Naive thymus-derived CD4-positive, alpha-beta T cell (primary cell): ENCODE measurements at places on chromosomes 7 and 10. TPM values are rescaled to one million over a fixed set of nuclear protein-coding genes. Genes with fewer than 3 reads are reported as not detected.

DNA sequence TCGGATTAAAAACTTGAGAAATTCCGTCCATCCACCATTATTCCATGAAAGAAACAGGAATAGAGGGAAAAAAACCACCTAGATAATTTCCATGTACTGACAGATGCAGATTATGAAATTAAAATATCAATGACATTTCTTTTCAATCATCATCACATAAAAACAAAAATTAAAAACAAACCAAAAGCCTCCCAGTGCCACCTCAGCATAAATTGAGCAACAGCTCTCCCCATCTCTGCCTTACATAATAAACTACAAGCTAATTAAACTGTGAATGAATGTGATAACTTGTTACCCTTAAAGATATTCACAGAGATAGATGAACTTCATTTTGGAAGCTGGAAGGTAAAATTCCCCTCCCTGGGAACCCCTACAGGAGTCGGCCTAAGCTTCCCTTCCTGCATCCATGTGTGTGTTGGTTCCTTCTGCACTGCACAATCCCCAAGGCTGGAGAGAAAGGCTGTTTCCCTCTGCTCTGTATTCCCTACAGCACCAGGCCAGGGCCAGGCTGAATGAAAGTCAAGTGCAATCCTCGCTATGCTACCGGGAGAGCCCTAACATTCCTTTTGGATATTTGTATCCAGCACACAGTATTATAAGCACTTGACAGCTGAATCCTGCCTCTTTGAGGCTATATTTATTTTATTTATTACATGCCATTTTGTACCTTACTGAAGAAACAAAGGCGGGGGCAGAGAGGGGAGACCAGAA, 8.1 kb downstream of the CCDC6 start:
- no peaks in the 10 kb centered on the region for H3K36me3 ChIP-seq
- no peak for DNase-seq

DNA sequence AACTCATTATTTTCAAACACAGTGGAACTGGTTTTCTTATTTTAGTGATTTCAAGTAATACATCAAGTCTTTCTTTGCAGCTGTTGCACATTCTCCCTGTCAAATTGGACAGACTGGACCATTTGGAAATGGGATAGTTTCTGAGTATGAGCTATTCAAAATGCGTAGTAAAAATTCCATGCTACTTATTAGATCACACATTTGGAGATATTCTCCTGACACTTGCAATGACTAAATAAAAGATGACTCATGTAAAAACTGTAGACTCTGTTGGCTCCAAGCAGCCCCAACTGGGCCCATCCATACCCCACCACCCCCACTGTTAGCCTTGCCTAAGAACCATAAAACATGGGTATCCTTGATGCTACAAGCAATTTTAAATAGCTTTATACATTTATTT, 25.9 kb upstream of the BICC1 start:
- no peaks in the 10 kb centered on the region for H3K4me1 ChIP-seq
- no peak overlapping the region for H3K27ac ChIP-seq
- H3K4me3 ChIP-seq, result no peak overlapping the region
- no peaks in the 10 kb centered on the region for H3K36me3 ChIP-seq

- no peaks in the 10 kb centered on the region for H3K4me1 ChIP-seq
- H3K36me3 ChIP-seq, result no peaks in the 10 kb centered on the region
Observed at GRCh38 chr10:101151395-101151794, 20.3 kb downstream of the TLX1 start.

DNA sequence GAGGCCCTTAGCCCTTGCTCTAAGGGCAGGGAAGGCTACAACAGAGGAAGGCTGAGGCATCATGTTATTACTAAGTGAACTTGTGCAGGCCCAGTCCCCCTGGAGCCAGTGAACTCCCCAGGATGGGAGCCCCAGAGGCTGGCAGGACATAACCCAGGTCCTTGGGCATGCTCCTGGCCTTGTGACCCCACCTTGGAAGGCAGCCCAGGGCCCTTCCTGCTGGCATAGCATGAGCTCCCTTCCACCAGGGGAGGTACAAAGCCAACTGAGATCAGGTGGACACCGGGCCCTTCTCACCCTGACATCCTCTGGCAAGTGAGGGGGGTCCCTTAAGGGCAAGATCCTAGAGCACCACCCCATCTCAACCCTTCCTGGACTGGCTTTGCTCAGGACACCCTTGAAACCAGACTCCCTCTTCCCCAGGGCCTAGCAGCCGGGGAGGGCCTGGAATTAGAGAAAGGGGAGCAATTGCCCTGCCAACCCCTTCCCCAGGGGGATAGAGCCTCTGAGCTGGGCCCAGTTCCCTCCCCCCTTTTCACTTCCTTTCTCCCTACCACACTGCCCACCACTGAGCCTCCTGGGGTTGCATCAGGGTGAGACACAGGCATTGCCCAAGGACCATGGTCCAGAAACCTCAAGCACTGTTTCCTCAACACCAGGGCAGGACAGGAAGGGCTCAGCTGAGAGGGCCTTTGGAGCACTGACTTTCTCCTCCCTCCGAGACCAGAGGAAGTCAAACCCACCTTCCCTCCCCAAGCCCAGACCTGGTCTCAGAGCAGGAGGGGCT, 1.8 kb upstream of the VSIR start:
- peaks cover 45% of the 10 kb centered on the region for H3K4me1 ChIP-seq
- H3K27ac ChIP-seq, result peak overlapping the region; percentile 93
- no peak overlapping the region for H3K4me3 ChIP-seq
- H3K27me3 ChIP-seq, result no peaks in the 10 kb centered on the region
- H3K36me3 ChIP-seq, result peaks cover 4% of the 10 kb centered on the region
- no peak for DNase-seq

- no peak for DNase-seq
- H3K27me3 ChIP-seq, result no peaks in the 10 kb centered on the region
- no peaks in the 10 kb centered on the region for H3K36me3 ChIP-seq
- H3K4me3 ChIP-seq, result no peak overlapping the region
Observed at GRCh38 chr7:44367475-44368043, 42.2 kb upstream of the CAMK2B start.

- no peak overlapping the region for H3K27ac ChIP-seq
- no peak for DNase-seq
- H3K27me3 ChIP-seq, result no peaks in the 10 kb centered on the region
Observed at GRCh38 chr10:7438196-7438986, 27.6 kb upstream of the SFMBT2 start.

PPP1R3C gene
- total RNA-seq, result 0.15 TPM in 1 of 2 replicates, not detected in the other

CASP7 gene
- total RNA-seq, result 8.5 TPM
